ENCODE measurements at places on chromosomes 5 and 9.

DNA sequence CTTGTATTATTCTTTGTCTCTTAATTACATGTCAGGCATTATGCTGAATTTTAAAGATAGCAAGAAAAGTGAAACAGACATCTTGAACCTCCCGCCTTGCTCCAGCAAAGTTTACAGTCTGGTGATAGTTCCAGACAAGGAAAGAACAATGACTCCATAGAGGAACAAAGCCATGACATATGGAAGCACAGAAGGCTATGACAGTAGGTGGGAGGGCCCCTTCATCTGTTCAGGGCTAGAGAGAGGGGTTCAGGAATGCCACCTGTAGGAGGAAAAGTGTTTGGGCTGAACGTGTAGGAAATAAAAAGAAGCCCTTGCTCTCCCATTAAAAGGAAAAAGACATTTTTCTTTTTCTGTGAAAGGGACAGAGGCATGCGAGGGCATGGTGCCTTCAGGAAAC lies 315.6 kb downstream of the TRIM32 start:
- no peak overlapping the region for H3K4me3 ChIP-seq
- H3K36me3 ChIP-seq, result no peaks in the 10 kb centered on the region
- no peaks in the 10 kb centered on the region for H3K4me1 ChIP-seq
- H3K27me3 ChIP-seq, result no peaks in the 10 kb centered on the region

DNA sequence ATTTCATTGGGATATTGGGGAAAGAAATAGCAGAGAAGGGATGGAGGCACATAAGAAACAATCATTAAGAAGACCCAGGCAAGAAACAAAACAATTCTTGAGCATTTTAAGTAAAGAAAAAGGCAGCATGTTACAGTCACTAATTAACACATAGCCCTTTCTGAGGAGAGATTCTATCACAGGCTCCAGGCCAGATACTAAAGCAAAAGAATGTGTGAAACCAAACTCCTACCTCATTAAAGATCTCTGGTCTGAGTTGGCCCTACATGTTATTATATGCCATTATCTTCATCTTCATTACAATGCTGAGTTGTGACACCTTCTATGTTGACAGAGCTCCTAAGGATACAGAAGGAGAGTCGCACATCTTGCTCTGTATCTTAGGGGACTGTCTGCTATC lies 37.5 kb downstream of the DAP start:
- H3K36me3 ChIP-seq, result peaks cover 57% of the 10 kb centered on the region
- H3K27me3 ChIP-seq, result no peaks in the 10 kb centered on the region
- peaks cover 7% of the 10 kb centered on the region for H3K4me1 ChIP-seq
- no peak overlapping the region for H3K27ac ChIP-seq

DNA sequence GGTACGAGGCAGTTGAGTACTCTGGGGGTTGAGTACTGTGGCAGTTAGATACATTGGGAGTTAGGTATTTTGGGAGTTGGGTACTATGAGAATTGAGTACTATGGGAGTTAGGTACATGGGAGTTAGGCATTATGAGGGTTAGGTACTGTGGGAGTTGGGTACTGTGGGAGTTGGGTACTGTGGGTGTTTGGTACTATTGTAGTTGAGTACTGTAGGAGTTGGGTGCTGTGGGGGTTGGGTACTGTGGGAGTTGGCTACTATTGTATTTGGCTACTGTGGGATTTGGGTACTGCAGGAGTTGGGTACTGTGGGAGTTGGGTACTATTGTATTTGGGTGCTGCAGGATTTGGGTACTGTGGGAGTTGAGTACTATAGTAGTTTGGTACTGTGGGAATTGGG lies 4.8 kb upstream of the SLC6A19 start:
- DNase-seq, result no peak
- no peak overlapping the region for H3K4me3 ChIP-seq
- no peaks in the 10 kb centered on the region for H3K36me3 ChIP-seq
- no peak overlapping the region for H3K27ac ChIP-seq

DNA sequence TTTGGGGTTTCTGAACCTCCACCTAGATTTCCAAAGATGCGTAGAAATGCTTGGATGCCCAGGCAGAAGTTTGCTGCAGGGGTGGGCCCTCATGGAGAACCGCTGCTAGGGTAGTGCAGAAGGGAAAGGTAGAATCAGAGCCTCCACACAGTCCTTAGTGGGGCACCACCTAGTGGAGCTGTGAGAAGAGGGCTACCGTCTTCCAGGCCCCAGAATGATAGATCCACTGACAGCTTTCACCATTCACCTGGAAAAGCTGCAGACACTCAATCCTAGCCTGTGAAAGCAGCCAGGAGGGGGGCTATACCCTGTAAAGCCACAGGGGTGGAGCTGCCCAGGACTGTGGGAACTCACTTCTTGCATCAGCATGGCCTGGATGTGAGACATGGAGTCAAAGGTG lies 13.3 kb upstream of the HSDL2 start:
- no peaks in the 10 kb centered on the region for H3K4me1 ChIP-seq
- no peak overlapping the region for H3K27ac ChIP-seq
- no peaks in the 10 kb centered on the region for H3K36me3 ChIP-seq
- no peak overlapping the region for H3K4me3 ChIP-seq
- no peak for DNase-seq

GRCh38 chr9:1982074-1982473 lies 33.1 kb upstream of the SMARCA2 start:
- DNase-seq, result no peak
- no peaks in the 10 kb centered on the region for H3K27me3 ChIP-seq
- H3K4me3 ChIP-seq, result no peak overlapping the region
- no peaks in the 10 kb centered on the region for H3K36me3 ChIP-seq

DNA sequence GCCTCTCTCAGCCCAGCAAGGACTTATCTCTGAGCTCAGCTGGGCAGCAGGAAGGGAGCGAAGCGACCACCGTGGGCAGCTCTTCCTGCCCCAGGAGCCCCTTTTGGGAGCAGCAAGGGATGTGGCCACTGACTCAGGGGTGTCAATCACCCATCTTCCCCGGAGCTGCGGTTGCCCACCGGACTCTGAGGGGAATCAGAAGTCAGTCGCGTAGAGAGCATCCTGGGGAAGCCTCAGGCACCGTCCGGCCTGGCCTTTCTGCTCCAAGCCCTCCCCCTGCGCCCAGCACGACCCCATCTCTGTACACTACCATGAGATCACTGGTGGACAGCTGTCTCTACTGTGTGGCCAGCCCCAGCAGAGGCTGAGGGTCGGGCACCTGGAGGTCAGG lies 24.6 kb downstream of the GFI1B start:
- DNase-seq, result no peak
- H3K4me1 ChIP-seq, result peaks cover 3% of the 10 kb centered on the region
- H3K27ac ChIP-seq, result peak overlapping the region; percentile 66
- H3K4me3 ChIP-seq, result no peak overlapping the region
- H3K36me3 ChIP-seq, result no peaks in the 10 kb centered on the region

DNA sequence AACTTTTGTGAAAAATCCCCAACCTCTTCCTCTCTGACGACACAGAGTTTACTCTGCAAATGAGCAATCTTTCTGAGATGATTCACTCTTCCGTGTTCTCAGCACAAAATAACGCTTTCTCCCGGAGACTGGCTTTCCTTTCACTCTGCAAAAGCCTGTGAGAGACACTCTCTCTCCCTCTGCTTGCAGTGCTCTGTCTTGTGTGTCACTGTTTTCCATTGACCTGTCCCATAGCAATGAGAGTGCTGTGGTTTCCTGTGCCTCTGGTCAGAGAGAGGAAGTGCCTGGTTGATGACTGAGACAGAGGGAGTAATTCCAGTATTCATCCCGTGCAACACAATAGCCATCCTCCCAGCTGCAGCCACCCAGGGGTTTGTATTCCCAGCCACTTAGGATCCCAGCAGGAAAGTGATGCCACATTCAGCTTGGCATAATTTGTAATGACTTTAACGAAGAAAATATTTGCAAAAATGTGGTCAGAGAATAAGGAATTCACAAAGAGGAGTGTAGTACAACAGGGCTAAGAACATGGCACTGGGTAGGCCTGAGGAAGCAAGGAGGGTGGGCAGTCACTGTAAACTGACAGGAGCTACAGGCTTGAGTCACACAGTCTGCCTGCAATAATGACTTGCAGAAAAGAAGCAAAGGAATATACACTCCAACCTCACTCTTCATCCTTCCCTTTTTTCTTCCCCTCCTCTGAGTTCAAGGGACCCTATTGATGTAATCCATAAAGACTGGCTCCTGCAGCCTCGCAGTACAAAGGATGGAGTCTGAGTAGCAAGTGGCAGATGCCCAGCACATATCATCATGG lies 463.5 kb upstream of the RGMB start:
- H3K4me1 ChIP-seq, result no peaks in the 10 kb centered on the region
- H3K36me3 ChIP-seq, result no peaks in the 10 kb centered on the region

DNA sequence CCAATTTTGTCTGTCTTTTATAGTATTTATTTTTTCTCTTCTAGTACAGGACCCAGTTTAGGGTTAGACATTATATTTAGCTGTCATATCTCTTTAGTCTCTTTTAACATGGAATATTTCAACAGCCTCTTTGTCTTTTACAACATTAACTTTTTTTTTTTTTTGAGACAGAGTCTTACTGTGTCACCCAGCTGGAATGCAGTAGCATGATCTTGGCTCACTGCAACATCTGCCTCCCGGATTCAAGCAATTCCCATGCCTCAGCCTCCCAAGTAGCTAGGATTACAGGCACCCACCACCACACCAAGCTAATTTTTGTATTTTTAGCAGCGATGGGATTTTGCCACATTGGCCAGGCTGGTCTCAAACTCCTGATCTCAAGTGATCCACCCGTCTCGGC lies 90.1 kb downstream of the ADAMTS6 start:
- H3K4me1 ChIP-seq, result no peaks in the 10 kb centered on the region
- no peaks in the 10 kb centered on the region for H3K27me3 ChIP-seq
- H3K4me3 ChIP-seq, result no peak overlapping the region
- no peak overlapping the region for H3K27ac ChIP-seq

- no peaks in the 10 kb centered on the region for H3K36me3 ChIP-seq
- H3K27ac ChIP-seq, result peak overlapping the region; percentile 68
- no peak for DNase-seq
- no peaks in the 10 kb centered on the region for H3K27me3 ChIP-seq
These were observed 350.5 kb downstream of the ADGRV1 start for GRCh38 chr5:90909101-90909503.

DNA sequence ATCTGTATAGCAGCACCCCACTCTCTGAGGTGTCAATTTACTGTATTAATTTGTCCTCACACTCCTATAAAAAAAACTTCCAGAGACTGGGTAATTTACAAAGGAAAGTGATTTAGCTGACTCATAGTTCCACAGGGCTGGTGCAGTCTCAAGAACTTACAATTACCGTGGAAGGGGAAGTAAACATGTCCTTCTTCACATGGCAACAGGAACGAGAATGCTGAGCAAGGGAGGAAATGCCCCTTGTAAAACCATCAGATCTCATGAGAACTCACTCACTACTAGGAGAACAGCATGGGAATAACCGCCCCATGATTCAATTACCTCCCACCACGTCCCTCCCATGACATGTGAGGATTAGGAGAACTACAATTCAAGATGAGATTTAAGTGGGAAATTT lies 602.6 kb downstream of the MTRR start:
- no peaks in the 10 kb centered on the region for H3K27me3 ChIP-seq
- no peaks in the 10 kb centered on the region for H3K4me1 ChIP-seq
- no peak for DNase-seq
- H3K36me3 ChIP-seq, result no peaks in the 10 kb centered on the region
- no peak overlapping the region for H3K4me3 ChIP-seq

- peak; percentile 67 for DNase-seq
- H3K4me3 ChIP-seq, result no peak overlapping the region
- H3K27me3 ChIP-seq, result no peaks in the 10 kb centered on the region
- peaks cover 60% of the 10 kb centered on the region for H3K36me3 ChIP-seq
- peaks cover 26% of the 10 kb centered on the region for H3K4me1 ChIP-seq
These were observed 2.7 kb downstream of the PHYKPL start for GRCh38 chr5:178229861-178230260.

DNA sequence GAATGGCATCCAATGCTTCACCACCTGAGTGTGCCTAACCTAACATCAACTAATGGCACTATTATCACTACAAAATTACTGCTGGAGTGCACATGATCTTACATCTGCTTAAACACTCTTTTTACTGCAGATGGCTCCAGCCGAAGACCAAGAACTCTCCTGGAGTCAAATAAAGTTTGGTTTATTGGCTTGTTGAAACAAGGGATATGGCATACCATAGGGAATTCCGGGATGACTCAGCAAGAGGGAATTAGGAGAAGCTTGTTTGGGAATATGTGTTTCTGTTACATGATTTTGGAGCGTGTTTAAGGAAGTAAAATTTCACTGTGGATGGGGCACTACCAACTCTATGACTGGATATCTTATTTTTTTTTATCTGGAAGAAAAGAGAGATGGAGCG lies 872.6 kb downstream of the DTWD2 start:
- no peak overlapping the region for H3K27ac ChIP-seq
- no peaks in the 10 kb centered on the region for H3K4me1 ChIP-seq
- H3K36me3 ChIP-seq, result no peaks in the 10 kb centered on the region
- DNase-seq, result no peak

- peaks cover 2% of the 10 kb centered on the region for H3K4me1 ChIP-seq
- no peak overlapping the region for H3K27ac ChIP-seq
- no peaks in the 10 kb centered on the region for H3K36me3 ChIP-seq
- no peak overlapping the region for H3K4me3 ChIP-seq
- H3K27me3 ChIP-seq, result no peaks in the 10 kb centered on the region
These were observed 264.8 kb downstream of the HSPA4 start for GRCh38 chr5:133316346-133317343.

- no peaks in the 10 kb centered on the region for H3K27me3 ChIP-seq
- peaks cover 72% of the 10 kb centered on the region for H3K4me1 ChIP-seq
- no peak for DNase-seq
- peak overlapping the region; percentile 45 for H3K27ac ChIP-seq
These were observed 8.2 kb downstream of the LIFR start for GRCh38 chr5:38548064-38548759.

- no peak for DNase-seq
- no peaks in the 10 kb centered on the region for H3K27me3 ChIP-seq
- no peak overlapping the region for H3K27ac ChIP-seq
- no peaks in the 10 kb centered on the region for H3K4me1 ChIP-seq
These were observed 10.4 kb upstream of the MLLT3 start for GRCh38 chr9:20632705-20633104.

GRCh38 chr5:61386045-61386800 lies 54.2 kb downstream of the ZSWIM6 start:
- H3K27me3 ChIP-seq, result no peaks in the 10 kb centered on the region
- no peak for DNase-seq
- peaks cover 5% of the 10 kb centered on the region for H3K4me1 ChIP-seq
- H3K4me3 ChIP-seq, result no peak overlapping the region
- no peak overlapping the region for H3K27ac ChIP-seq

- H3K36me3 ChIP-seq, result peaks cover 44% of the 10 kb centered on the region
- H3K27ac ChIP-seq, result peak overlapping the region; percentile 98
- no peaks in the 10 kb centered on the region for H3K27me3 ChIP-seq
- peaks cover 79% of the 10 kb centered on the region for H3K4me1 ChIP-seq
- peak overlapping the region; percentile 79 for H3K4me3 ChIP-seq
These were observed 2.9 kb downstream of the TLN1 start for GRCh38 chr9:35729101-35729500.

DNA sequence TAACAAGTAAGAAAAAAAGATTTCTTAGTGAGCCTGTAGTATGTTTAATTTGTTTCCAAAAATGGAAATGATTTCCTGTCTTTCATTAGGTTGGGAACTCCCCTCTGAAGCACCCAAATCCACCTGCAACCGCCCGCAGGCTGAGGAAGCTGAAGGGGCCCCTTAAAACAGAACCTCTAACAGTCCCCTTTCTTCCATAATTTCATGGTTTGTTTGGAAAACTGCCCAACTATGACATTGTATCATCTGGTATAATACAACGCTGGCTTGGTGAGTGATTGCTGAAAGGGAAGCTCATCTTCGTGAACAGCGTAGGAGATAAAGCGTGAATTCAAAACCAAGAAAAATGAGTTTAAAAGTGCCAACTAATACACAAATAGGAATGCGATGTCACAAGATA lies 215.5 kb downstream of the FSTL4 start:
- DNase-seq, result peak; percentile 65
- H3K36me3 ChIP-seq, result no peaks in the 10 kb centered on the region
- H3K27me3 ChIP-seq, result no peaks in the 10 kb centered on the region
- no peak overlapping the region for H3K4me3 ChIP-seq
- H3K4me1 ChIP-seq, result peaks cover 7% of the 10 kb centered on the region
